Activated CD4-positive, alpha-beta T cell treated with anti-CD3 and anti-CD28 coated beads, Interleukin-2, Interleukin-6, amounts not matched to agents 100 ng/mL and 50 ng/mL, durations not matched to agents 16 hours and 8 hours (primary cell): ENCODE measurements at places on chromosomes 3 and 15.

DNA sequence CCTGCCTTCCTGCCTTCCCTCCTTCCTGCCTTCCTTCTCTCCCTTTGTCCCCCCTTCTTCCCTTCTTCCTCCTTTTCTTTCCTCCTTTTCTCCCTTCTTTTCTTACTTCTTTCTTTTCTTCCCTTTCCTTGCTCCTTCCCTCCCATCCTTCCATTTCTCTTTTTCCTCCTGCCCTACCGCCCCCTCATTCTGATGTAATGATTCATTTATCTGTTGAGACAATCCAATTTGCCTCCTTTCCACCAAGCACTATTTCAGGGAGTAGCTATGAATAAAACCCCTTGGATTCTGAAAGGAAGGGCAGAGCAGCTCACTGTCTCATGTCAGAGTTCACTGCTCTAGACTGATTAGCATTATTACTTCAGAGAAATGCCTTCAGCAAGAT, 462.6 kb downstream of the PDCD6IP start:
- DNase-seq = no peak

DNA sequence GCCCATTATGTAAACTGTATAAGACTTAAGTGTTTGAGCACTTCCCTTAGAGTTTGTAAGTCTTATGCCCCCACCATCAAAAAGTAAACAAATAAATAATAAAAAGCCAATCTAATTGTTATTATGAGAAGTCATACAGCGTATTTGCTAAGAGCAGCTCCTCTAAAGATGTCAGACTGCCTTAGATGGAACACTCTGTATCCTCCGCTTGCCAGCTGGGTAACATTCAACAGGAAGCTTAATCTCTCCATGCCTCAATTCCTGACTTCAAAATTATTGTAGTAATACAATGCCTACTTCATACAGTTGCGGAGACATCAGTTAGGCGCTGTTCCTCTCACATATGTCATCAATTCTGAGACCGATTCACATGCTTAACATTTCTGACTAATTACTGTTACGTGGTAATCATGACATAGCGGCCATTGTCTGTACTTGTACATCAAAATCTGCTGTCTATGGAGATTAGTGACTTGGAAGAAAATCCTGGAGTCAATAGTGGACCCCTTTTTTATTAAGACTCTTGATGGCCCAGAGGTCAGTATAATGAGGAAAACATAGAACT, 417.7 kb downstream of the LPP start:
- no peak for DNase-seq

- DNase-seq = no peak
These were observed 43.4 kb downstream of the UMPS start for GRCh38 chr3:124773351-124774326.

DNA sequence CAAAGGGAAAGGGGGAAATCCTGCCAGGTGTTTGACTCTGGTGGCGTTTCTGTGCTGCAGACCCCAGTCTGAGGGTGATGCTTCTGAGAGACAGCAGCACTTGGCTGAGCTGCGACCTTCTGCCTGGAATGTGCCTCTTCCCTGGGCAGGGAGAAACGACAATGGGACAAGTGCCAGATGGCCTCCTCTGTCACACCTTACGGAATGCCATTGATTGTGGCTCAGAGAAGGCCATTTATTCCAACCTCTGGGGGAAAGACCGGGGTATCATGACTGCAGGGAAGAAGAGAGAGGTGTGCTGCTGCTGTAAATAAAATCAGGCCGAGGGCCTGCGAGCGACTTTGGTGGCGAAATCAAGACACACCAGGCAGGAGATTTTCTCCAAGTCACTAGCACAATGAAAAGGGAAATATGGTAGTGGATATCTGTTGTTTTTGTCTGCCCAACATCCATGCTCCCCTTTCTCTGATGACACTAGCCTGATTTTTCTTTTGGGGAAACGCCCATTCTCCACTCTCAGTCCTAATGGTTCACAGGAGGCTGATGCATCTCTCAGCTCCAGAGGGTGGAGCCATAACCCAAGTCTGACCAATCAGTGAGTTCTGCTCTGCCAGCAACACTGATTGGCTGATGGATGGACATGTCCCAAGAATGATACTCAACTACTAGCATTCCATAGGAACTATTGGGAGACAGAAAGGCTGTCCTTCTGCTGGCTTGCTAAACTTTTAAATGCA, 336.1 kb downstream of the FOXP1 start:
- DNase-seq = no peak

GRCh38 chr15:38860253-38860652, 295.6 kb upstream of the RASGRP1 start:
- no peak for DNase-seq
